ENCODE measurements at places on chromosomes 12 and 14.

DNA sequence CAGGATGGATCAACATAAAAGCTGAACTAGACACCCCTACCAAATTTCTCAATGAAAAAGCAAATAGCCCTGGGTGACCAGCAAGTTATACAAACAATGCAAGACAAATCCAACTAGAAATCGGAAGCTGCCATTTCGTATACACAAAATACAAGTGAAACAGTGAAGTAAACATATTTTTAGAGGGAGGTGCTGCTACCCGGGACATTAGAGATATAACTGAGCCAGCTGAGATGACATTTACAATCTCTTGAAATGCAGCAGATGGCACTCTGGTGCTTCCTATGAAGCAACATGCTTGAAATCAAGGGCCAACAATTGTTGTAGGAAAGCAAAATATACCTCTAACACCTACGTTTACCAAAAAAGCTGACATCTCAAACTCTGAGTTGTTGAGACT is 25.5 kb downstream of the BDKRB1 start:
- no peak for DNase-seq

- DNase-seq, result no peak
Measured at GRCh38 chr12:76180401-76181277, 96.2 kb upstream of the NAP1L1 start.

DNA sequence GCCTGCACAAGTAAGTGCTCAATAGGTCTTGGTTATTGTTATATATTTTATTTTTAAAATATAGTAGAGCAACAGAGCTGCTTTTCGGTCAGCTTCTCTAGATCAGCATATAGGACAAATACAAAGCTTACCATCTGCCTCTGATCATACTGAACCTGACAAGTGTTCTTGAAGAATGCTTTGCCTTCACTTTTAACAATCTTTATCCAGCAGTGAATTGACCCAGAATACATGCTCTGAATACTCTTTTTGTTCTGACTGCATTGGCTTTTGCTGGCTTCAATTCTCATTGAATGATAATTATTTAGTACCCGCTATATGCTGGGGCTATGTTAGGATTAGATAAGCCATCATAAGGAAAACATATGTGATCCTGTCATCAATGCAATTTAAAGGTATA is 137.8 kb downstream of the DHRS2 start:
- no peak for DNase-seq

DNA sequence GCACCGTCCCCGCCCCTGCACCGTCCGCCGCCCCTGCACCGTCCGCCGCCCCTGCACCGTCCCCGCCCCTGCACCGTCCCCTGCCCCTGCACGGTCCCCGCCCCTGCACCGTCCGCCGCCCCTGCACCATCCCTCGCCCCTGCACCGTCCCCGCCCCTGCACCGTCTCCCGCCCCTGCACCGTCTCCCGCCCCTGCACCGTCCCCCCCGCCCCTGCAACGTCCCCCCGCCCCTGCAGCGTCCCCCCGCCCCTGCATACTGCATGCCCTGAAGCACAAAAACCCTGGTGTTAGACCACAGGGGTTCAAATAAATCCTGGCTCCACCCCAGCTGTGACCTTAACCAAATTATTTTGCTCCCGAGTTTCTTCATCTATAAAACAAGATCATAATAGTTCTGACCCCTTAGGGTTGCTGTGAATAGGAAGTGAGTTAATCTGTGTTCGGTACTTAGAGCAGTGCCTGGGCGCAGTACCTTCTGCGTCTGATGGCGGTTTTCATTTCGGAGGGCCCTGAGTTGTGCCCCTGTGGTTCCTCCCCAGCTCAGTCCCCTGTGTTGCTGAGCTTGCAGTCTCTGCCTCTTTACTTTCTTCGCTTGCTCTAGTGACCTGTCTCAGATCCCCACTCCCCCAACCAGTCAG is 38.1 kb downstream of the ESRRB start:
- DNase-seq, result no peak

GRCh38 chr12:94390130-94390485 is 69.6 kb downstream of the CEP83 start:
- no peak for DNase-seq

DNA sequence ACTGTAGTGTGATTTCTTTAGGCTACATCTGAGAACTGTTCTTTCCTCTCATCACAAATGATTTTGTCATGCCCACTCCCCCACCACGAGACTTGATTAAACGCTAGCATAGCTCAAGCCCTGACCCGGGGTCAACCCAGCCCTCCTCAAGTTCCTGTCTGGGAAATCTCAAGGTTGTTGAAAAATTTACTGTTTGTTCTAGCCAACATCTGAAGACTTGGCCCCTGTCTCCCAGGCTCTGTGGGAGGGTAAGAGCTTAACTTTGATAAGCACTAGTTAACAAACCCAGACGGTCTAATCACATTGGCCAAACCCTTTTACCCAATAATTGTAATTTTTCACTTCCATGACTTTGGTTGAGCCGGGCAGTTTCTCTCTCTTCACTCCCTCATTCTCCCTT is 86.2 kb upstream of the AMIGO2 start:
- DNase-seq, result no peak

DNA sequence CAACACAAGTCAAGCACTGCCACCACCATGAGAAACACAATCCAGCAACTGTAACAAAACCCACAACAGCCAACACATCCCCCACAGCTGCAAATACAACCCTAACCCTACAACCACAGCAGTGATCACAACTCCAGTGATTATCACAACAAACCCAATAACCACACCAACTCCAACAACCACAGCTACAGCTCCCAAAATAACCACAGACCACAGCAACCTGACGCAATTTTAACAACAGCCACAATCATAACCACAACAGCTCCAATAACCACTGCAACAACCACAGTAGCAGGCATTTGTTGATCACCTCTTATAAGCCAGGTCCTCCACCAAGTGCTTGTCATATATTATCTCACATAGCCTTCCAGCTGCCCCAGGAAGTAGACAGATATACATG is 42.2 kb upstream of the FAM181A start:
- no peak for DNase-seq

DNA sequence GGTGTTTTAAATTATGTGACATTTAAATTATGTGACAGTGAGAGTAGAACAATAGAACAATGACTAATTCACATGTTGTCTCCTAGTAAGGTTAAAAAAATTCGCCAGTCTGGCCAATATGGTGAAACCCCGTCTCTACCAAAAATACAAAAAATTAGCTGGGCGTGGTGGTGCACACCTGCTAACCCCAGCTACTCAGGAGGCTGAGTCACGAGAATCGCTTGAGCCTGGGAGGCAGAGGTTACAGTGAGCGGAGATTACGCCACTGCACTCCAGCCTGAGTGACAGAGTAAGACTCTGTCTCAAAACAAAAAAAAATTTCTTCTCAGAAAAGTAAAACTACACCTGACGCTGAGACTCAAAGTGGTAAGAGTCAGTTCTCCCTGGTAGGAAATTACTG is 2.7 kb downstream of the CS start:
- no peak for DNase-seq

GRCh38 chr12:49201595-49202295 is 12.9 kb upstream of the TUBA1A start:
- no peak for DNase-seq

DNA sequence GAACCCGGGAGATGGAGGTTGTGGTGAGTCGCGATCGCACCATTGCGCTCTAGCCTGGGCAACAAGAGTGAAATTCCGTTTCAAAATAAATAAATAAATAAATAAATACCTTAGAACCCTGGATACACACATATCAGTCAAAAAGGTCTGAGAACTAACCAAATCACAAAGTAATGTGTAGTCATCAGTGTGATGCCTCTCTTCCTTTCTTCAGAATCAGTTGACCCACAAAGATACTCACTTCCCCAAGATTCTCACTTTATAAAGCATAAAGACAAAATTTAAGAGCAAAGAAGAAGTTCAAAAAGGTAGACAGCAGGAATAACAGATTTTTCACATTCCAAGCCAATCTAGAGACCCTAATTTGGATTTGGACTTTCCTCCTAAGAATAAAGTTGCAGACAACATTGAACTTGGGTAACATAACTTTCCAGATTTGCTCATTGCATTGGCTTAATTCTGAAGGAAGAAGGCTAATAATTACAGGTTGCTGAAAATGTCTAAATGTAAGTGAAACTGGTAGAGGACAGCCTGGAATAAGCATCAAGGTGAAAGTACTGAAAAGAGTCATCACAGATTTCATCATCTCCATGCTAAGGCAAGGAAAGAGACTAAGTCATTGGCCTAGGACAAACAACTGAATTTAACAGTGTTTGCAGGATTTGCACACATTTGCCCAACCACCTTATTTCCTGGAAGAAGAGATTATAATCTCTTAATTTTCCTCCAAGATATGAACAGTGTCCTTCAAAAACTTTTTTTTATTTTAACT is 17.4 kb downstream of the TMED10 start:
- DNase-seq, result no peak

Measured in stimulated activated naive CD4-positive, alpha-beta T cell (primary cell).